ENCODE measurements at places on chromosomes 5 and 9.

- no peak for DNase-seq
These were observed 9.0 kb downstream of the FBP1 start for GRCh38 chr9:94630281-94630680.

DNA sequence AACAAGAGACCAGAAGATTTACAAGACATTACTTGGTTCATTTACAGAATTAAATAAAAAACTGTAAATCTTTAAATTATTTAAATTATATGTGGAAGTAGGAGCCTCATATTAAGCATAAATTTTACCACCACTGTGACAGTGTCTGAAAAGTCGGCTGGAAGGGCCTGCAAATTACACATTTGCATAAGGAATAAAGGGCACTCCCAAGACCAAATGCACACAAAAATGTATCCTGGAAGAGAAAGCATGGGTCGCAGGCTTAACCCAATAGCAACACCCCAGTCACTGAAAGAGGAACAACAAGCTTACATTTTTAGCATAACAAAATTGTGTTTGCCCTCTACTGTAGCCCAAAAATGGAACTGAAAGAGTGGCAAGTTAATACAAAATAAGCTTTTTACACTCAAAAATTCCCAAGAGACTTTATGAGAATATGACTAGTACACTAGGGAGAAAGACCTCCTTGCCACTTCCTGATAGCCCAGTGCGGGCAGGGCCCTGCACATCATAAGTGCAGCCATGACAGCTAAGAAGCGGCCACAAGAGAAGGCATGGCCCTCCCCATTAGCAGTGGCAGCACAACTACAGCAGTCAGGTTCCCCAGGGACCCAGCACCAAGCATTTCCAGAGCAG is 482.0 kb downstream of the DTWD2 start:
- DNase-seq = no peak

GRCh38 chr5:119179857-119180641 is 109.2 kb downstream of the DMXL1 start:
- no peak for DNase-seq

DNA sequence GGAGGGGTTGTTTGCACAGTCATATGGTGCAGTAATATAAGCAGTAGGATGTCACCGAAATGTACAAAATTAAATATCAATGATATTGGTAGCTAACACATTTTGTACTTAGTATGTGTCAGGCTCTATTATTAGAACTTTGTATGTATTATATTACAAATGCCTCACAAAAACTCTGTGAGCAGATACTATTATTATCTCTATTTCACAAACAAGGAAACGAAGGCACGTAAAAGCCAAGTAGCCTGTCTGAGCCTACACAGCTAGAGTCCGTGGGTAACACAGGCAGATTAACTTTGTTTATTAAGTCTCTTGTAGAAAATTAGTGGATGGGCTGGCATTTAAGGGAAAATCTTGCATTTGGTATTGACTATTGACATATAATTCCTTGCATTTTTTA is 284.3 kb upstream of the DAB2 start:
- DNase-seq = no peak

DNA sequence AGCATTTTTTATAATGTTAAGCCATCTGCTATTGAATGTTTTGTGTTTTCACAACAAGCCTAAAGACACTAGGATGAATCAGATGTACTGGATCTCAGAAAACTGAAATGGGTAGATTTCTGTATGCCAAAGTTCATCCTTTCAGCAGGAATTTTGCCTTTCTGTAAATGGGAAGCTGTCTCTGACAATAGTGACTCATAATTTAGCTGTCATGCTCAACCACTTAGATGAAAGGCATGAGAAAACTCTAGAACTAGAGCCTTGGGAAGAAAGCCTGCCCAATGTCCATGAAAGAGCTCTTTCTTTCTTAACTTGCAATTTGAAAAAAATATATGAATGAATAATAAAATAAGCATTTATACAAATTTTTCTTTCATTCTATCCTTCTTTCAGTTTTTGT is 616.0 kb upstream of the EDIL3 start:
- peak; percentile 12 for DNase-seq

DNA sequence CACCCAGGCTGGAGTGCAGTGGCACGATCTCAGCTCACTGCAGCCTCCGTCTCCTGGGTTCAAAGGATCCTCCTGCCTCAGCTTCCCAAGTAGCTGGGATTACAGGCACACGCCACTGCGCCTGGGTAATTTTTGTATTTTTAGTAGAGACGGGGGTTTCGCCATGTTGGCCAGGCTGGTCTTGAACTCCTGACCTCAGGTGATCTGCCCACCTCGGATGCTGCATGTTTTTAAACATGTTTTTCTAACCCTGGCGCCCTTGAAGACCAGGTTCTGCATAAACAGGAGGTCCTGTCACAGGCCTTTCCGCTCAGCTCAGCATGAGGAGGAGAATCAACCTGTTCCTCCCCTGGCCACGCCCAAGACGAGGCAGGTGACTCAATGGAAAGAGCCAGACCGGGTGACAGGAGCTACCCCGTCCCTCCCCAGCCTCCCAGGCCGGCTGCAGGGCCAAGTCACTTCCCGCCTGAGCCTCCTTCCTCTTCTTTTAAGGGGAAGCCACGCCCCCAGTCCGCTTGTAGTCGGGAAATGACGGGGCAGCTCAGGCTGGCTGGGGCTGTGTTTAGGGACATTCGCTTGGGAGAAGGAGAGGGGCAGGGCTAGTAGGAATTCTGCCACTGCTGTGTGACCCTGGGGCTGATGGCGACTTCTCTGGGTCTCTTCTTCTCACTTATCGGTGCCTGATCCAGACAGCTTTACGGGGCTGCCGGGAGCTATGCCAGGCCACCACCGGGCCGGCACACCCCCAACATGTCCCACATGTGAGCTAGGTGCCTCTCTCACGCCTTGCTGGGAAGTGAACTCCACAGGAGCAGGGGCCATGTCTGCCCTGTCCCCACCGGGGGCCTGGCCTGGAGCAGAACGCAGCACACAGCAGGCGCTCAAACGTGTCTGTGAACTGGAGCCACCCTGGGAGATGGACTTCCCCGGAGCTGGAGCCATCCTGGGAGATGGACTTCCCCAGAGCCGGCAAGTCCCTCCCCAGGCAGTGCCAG is 6.1 kb downstream of the NOTCH1 start:
- DNase-seq = peak; percentile 31

DNA sequence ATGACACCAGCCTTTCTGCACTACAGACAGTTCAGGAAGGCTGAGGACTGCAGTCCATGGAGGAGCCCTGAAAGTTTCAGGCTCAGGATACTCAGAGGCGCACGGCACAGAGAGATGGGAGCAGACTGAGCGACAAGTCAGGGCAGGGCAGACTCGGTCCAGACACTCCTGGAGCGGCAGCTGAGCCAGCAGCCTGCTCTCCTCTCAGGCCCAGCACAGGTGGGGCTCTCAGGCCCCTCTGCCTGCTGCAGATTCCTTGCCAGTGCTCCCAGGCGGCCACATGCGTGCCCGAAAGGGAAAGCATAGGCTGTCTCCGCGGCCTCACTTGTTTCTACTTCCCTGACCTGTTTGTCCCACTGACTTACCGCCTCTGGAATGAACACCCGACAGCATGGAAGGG is 228.3 kb downstream of the IRX2 start:
- DNase-seq = no peak

- DNase-seq = no peak
These were observed 79.8 kb downstream of the MROH2B start for GRCh38 chr5:40991168-40991980.

- peak; percentile 54 for DNase-seq
These were observed 21.7 kb upstream of the SPINK7 start for GRCh38 chr5:148290271-148291195.

GRCh38 chr5:905139-905642 is 12.5 kb downstream of the TRIP13 start:
- no peak for DNase-seq

GRCh38 chr9:69589156-69589555 is 83.0 kb downstream of the APBA1 start:
- DNase-seq = no peak

GRCh38 chr5:538801-539468 is 14.7 kb upstream of the SLC9A3 start:
- no peak for DNase-seq

- DNase-seq = no peak
These were observed 560.7 kb downstream of the ZNF608 start for GRCh38 chr5:124185716-124186115.

DNA sequence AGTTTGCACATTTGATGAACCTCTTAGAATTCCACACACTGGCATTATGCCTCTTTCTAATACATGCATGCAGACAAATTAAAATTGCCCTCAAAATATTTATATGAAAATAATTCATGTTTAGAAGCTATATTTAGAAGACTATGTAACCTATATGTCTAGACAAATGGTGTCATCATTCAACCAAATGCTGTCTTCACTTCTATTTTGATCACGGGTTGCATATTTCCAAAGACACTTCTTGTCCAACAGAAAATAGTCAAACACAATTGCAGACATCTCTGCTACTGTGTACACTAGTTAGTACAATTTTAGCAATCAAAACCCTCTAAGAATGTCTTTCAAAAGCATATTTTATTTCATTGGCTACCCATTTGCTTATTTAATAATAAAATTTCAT is 114.0 kb downstream of the FBXO38 start:
- DNase-seq = no peak

DNA sequence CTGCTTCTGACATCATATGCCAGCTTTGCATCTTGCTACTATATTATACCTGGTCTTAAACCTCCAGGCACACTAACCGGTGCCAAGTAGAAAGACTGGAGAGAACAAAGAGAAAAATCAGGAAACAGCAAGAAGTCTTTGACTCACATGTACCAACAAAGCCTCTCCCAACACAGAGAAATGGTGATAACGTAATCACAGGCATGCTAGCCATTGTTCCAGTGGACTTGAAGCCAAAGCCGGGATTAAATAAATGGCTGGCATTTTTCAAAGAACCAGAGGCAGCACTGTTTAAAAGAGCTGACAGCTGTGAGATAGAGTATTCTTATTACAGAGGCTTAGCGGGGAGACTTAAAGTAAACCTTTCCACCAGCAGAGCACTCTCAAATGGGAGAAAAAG is 148.4 kb upstream of the NFIL3 start:
- no peak for DNase-seq

DNA sequence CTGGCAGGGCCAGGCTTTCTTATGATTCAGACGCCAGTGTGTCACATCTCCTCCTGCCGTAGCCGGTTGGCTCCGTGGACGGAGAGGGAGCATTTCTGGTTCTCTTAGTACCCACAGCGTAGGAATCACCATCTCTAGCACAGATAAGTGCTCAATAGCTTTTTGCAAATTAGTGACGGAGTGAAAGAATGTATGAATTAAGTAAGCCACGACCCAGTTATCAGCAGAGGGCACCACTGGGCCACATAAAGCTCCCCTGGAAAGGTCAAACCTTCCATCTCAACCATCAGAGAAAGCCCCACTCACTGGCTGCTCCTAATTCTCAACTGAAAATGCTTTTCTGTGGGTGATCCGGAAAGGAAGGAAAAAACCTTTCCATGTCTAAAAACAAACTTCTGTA is 317.0 kb upstream of the ADCY2 start:
- peak; percentile 42 for DNase-seq

GRCh38 chr5:109102096-109102690 is 307.6 kb downstream of the PJA2 start:
- no peak for DNase-seq

- peak; percentile 76 for DNase-seq
These were observed 1945.9 kb upstream of the NUDT12 start for GRCh38 chr5:105508519-105508918.

DNA sequence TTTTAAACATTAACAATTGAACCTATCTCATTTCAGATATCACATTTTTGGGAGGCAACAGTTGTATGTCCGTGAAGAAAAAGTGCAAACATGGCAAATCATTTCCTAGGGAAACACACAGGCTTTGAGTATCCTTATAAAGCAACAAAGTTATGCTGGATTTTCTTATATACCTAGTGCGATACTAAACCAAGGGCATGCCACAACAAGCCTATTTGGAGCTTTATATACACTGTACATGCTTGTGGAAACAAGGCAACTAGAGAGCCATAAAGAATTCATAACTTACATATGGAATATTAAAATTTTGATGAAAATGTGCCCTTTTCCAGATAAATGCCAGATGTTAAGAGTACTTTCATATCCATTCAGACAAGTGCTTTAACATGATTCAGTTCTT is 191.4 kb downstream of the DCP2 start:
- DNase-seq = no peak

DNA sequence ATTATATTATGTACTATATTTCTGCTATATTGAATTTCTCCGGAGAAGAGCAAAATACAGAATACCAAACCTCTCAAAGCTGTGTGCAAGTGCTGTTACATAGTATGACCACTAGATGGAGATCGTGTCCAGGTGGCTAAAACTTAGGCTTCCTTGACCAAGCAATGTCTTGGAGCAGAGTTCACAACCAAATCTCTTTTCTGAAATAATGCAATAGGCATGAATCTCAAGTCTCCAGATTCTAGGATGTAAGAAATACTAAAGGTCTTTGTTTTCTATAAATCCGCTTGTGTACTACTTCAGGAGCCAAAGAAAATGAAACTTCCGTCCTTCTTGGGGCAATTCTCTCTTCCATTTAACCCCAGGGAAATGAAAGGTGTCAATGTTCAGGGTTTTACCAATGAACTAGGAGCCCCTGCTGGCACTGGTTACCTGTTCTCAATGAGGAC is 181.5 kb upstream of the RAI14 start:
- peak; percentile 64 for DNase-seq

- DNase-seq = no peak
These were observed 9.3 kb upstream of the ACSL6 start for GRCh38 chr5:132020568-132021339.

DNA sequence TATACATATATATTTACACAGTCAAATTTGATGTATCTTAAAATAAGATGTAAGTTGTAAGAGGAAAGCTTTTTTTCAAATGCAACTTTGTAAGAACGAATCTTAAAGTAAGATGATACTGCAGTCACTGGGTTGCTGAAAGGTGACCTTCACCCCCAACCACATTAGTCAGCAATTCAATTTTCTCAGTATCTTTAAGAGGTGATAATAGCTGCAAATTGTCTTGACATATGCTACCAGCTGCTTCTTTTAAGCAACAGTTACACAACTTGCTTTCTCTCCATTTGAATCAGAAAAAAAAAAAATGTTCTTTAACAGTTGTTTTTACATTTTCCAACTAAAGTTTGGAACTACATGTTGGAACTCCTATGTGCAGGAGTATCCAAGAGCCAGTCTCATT is 246.6 kb upstream of the CCNG1 start:
- no peak for DNase-seq

GRCh38 chr5:39169081-39169480 is 50.3 kb downstream of the FYB1 start:
- no peak for DNase-seq

DNA sequence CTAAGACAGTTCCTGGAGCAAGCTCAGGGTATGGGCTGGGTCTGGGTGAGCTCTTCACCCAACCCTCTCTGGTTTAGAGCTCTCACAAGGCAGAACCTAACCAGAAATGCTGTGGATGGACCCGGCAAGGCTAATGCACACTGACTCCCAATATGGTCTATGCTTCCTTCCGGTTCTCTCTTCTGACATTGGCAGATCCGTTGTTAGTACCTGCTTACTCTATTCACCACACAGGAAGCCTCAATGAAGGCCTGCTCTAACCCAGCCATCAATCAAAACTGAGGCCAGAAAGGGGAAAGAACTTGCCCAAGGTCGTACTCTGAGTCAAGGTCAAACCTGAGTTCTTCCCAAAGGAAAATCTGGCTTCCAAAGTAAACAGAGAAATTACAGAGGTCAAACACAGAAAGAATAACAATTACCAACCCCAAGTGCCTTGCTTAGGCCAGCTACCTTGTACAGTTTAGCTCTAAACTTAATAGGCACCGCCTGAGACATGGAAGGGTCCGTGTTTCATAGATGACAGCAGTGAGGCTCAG is 46.0 kb upstream of the AKNA start:
- no peak for DNase-seq
